Stimulated activated CD4-positive, alpha-beta T cell treated with anti-CD3 and anti-CD28 coated beads, Interleukin-12 subunit alpha, Interleukin-12 subunit beta, amount 100 ng/mL, for 24 hours (primary cell): ENCODE measurements at places on chromosomes 1 and 21.

DNA sequence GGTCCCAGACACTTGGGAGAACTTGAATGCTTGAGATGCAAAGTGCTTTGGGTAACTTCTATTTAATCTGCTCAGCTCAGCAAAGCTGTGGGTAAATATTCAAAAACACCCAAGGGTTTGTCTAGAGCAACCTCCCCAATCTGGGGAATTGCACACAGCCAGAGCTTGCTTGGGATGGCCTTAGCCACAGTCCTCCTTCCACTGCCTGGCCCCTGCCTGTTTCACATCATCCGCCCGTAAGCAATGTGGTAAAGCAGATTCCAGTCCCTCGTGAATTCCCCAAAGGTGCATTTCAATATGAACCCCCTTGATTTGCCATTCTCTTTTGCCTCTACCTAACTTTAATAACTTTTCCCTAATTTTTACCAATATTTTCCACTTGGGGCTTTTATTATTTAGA lies 418.1 kb downstream of the DISC1 start:
- DNase-seq = no peak

DNA sequence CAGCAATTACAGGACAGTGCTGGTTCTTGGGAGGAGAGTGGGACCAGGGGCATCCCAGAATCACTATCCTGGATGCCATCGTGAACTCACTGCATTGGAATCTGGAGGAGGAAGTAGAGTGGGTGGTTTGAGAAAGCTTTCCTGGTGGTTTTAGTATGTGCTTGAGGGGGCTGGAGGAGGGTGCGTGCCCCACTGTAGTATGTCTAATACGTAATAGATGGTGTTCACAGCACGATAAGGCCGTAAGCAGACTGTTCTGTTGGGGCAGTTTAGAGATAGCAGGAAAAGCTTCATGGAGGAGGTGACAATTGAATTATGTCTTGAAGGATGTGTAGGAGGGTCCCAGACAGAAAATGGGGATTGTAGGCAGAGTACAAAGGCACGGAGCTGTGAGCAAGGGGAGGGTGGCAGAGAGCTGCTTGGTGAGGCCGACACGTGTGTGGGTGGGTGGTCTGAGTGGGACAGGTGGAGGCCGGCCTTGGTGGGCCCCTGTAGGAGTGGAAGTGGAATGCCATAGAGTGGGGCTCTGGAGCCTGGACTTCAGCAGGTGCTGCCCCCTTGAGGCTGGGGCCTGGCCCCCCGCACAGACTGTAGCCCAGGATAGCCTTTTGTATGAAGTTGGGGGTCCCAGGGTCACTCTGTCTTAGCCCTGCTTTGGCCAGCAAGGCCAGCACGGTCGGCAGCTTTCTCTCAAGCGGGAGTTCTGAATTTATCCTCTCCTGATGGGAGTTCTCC lies 37.0 kb downstream of the IL6R start:
- no peak for DNase-seq

- no peak for DNase-seq
Observed at GRCh38 chr1:174931214-174931613, 68.5 kb upstream of the CACYBP start.

GRCh38 chr1:89100412-89100811 lies 25.5 kb downstream of the GBP2 start:
- no peak for DNase-seq

GRCh38 chr1:31183927-31184554 lies 55.6 kb downstream of the NKAIN1 start:
- DNase-seq = peak; percentile 23

DNA sequence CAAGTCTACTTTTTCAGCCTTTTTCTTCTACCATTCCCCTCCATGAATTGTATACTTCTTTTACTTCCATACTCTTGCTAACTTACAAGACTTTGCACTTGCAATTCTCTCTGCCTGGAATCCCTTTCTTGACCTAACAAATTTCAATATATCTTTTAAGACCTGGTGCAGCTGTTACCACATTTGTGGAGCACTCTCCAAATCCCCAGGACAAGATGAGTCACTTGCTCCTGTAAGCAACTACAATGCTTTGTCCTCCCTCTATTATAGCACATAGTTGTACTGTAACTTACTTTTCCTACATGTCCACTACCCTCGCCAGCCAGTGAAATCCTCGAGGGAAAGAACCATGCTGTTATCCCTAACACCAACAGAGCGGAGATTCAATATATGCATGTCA lies 43.1 kb downstream of the WARS2 start:
- DNase-seq = no peak

DNA sequence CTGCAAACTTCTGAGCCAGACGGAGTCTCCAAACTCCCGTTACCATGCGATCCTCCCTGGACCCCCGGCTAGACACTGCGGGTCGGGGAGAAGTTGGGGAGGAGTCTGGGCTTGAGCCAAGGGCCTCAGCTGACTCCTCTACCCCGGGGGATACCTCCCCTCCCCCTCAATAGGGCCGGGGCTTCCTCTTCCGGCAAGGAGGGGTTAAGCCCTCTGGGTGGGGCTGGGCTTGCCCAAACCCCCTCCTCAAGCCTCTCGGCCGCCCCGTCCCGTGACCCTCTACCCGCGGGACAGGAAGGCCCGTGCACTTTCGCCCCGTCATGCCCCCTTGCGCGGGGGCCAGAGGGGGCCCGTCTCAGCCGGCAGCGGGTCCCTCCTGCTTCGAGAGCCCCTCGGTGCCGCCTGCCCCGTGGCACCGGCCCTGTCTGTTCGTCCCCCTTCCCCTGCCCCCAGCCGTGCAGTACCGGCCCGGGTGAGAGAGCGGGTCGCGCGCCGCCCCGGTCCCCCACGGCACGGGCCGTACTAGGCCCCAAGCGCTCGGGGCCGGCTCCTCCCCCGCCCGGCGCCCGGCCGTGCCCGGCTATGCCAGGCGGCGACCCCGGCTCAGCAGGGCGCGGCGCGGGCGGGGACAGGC lies 652 bp downstream of the ARL8A start:
- no peak for DNase-seq

- DNase-seq = no peak
Observed at GRCh38 chr1:6359216-6360116, 34.1 kb downstream of the ACOT7 start.

- DNase-seq = no peak
Observed at GRCh38 chr1:23331713-23332112, 12.4 kb downstream of the HNRNPR start.

DNA sequence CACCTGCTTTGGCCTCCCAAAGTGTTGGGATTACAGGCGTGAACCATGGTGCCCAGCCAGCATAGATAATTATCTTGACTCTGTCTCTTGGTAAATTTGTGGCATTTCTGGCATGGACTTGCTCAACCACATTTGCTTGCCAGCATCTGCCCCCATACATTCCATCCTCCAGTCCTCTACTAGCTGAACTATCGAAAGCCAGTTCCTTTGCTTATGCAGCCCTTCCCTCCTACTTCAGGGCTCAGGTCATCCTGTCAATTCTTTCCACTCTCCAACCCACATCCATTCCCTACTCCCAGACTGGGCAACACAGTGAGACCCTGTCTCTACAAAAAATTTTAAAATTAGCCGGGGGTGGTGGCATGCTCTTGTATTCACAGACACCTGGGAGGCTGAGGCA lies 13.0 kb upstream of the UQCRHL start:
- DNase-seq = no peak
